Kasumi-1 (cell line): ENCODE measurements at places on chromosomes 4 and X.

DNA sequence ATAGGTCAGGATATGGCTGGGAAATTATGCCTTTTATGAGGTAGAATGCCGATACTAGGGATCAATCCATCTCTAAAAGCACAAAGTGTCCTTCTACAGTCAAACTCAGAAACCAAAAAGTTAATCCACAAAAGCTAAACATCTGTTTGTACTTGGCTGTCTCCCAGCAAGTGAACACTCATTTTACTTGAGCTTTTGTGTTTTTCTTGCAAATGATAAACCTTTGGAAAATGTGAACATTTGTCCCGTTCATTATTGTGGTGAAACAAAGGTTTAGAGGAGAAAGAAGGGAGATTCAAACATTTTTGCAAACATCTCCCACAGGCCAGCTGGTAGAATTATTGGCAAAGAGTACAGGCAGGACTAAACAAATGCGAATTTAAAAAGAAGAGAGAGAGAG is 300.6 kb upstream of the SPANXN1 start:
- DNase-seq = no peak

DNA sequence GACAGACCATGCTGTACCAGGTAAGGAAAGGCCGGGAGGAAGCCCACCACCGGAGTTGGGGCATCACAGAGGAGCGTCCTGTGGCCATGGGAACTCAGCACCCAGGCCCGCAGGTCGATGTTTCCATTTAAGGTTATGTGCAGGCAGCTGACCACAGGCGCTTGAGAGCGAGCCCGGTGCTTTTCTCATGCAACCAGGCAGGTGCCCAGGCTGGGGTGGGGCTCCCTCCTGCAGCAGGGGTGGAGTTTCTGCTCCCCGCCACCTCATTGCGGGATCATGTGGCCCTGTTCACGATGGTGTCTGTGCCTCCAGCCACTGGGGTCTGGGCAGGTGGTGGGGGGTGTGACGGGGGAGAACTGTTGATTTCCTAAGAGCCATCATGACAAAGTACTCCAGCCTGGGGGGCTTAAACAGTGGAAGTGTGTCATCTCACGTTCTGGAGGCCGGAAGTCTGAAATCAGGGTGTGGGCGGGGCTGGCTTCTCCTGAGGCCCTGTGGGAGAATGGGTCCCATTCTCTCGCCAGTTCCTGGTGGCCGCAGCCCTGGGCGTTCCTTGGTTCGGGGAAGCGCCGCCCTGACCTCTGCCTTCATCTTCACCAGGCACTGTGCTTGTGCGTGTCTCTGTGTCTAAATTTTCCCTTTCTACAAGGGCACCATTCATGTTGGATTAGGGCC is 60.9 kb downstream of the CPZ start:
- no peak for DNase-seq

DNA sequence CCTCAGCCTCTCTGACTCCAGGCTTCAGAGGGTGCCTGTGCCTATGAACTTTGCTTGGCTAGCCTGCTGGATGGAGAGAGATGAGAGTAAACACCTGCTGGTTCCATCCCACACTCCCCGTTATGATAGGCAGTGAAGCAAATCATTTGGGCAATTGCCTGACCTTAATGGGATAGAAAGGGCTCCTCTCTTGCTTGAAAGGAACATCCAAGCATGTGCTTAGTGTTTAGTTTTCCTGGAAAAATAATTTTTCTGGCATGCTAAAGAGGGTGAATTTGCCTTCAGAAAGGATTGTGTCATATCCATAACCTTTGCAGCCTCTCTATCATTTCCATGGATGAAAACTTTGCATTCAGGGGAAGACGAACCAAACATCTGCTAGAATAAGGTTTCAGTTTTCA is 10.8 kb downstream of the PLAC1 start:
- no peak for DNase-seq

DNA sequence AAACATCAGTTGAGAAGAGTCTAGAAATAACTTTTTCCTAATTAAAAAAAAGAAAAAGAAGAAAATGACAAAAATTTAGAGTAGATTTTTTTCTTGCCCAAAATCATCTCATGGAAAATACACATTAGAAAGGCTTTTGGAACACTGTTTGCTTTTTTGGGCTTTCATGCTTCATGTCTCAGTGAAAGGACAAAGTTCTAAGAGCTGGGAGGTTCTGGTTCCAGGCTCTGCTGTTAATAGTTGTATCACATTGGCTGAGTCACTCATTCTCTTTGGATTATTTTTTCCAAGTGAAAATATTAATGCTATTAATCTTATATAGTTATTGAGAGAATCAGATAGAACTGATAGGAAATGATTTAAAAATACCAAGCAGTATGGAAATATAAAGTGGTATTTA is 32.9 kb upstream of the ETNPPL start:
- DNase-seq = no peak

- no peak for DNase-seq
These were observed 320.6 kb downstream of the ADGRL3 start for GRCh38 chr4:61520681-61521160.

GRCh38 chrX:24575496-24575895 is 71.7 kb downstream of the PCYT1B start:
- no peak for DNase-seq

GRCh38 chr4:177441061-177441802 is 1.0 kb downstream of the AGA start:
- DNase-seq = peak; percentile 68

DNA sequence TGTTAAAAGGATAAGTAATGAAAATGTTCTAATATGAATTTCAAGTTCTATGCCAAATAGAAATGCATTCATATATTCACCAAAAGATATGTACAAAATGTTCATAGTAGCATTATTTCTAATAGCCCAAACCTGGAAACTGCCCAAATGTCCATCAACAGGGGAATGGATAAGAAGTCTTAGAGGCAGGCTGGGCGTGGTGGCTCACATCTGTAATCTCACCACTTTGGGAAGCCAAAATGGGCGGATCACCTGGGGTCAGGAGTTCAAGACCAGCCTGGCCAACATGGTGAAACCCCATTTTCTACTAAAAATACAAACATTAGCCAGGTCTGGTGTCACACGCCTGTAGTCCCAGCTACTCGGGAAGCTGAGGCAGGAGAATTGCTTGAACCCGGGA is 2.3 kb upstream of the HPRT1 start:
- DNase-seq = no peak

- DNase-seq = no peak
These were observed 47.6 kb downstream of the FUNDC1 start for GRCh38 chrX:44495091-44495490.

GRCh38 chr4:98603683-98604521 is 54.5 kb downstream of the TSPAN5 start:
- no peak for DNase-seq

- DNase-seq = no peak
These were observed 90.4 kb upstream of the KIT start for GRCh38 chr4:54567327-54567726.

- peak; percentile 74 for DNase-seq
These were observed 30.7 kb upstream of the SMARCA5 start for GRCh38 chr4:143482840-143483239.

- DNase-seq = no peak
These were observed 365.8 kb upstream of the TENM3 start for GRCh38 chr4:181877329-181877848.

- DNase-seq = no peak
These were observed 34.9 kb downstream of the STX18 start for GRCh38 chr4:4506961-4507360.

GRCh38 chrX:10089378-10089795 is 67.4 kb upstream of the CLCN4 start:
- DNase-seq = no peak

DNA sequence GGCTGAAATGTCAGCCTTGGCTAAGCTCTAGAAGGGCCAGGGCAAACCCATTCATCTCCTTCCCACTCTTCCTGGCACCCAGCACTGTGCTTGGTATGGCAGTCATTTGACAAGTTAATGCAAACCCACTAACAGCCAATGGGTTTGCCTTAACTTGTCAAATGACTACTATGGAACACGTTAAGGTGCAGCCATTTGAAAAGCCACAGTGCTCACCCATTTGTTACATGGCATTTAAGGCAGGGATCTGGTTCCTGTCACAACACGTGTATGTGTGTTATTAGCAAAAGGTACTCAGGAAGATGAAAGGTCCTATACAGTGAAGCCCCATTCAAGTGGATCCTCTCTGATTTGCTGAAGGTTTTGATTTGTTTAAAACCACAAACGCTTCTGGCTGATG is 7.2 kb downstream of the CRMP1 start:
- no peak for DNase-seq

- DNase-seq = no peak
These were observed 11.2 kb upstream of the PLAC8 start for GRCh38 chr4:83125738-83126141.

GRCh38 chr4:57182132-57182874 is 72.1 kb upstream of the IGFBP7 start:
- peak; percentile 21 for DNase-seq

- DNase-seq = no peak
These were observed 192.0 kb downstream of the NWD2 start for GRCh38 chr4:37436546-37436945.

- no peak for DNase-seq
These were observed 451 bp downstream of the SOD3 start for GRCh38 chr4:24795666-24796381.

GRCh38 chr4:83369831-83370639 is 35.4 kb upstream of the HPSE start:
- DNase-seq = peak; percentile 29

GRCh38 chr4:75542824-75543223 is 13.0 kb upstream of the ODAPH start:
- no peak for DNase-seq

GRCh38 chrX:63258144-63258543 is 93.0 kb downstream of the SPIN4 start:
- DNase-seq = no peak

- no peak for DNase-seq
These were observed 114.6 kb downstream of the RBM47 start for GRCh38 chr4:40515037-40515397.

DNA sequence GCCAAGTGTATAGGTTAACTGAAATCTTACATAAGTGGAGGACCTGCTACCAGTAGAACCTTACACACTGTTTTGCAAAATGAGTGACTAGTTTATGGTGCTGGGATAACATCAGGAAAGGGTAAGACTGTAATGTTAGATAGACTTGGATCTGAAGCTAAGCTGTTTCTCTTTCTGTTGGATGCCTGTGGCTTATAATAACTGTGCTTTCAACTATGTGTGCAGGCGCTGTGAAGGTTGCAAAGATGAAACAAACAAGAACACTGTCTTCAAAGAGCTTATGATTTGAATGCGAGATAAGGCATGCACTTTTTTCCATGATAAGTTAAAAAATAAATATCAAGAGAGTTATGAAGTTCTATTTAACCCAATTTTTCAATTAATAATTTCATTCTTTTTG is 34.5 kb upstream of the LCORL start:
- DNase-seq = no peak

DNA sequence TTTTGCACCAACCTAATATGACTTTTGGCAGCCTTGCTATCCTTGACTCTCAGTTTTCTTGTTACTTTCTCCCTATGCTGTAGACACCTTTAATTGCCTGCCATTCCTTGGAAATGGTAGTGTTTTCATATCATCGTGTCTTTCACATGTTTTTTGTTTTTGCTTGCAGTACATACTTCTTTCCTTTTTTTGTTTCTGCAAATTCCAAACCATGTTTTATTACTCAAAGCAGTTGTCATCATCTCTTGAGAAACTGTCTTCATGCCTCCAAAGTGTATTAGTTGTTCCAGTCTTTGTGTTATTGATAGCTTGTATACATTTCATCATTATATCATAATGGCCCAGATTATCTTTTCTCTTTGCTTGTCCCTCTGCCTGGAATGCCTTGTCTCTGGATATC is 57.1 kb downstream of the PDLIM5 start:
- no peak for DNase-seq

- DNase-seq = peak; percentile 68
These were observed 650.8 kb downstream of the PCDH7 start for GRCh38 chr4:31370866-31371465.

GRCh38 chrX:69299285-69299684 is 134.0 kb upstream of the PJA1 start:
- no peak for DNase-seq

DNA sequence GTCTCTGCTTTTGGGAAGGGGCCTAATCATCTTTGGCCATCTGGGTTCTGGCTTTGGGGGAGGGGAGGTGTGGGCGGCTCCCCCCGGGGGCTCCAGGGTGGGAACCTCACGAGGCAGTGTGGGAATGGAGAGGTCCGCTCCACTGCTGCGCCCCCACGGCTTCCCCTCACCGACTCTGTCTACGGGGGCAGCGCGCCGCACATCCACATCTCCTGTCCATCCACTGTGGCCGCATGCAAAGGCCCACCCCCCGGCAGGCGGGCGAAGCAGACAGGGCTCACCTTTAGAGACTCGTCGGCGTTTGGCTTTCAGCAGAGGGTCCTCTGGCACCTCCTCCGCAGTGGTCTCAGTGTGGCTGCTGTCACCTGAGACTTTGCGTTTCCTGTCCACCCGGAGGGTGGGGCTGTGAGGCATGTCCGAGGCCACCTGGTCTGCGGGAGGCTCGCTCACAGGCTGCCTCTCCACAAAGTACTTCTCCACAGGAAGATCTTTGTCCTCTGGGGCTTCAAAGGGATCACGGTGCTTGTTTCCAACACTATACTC is 33.6 kb downstream of the BCOR start:
- no peak for DNase-seq

- no peak for DNase-seq
These were observed 22.7 kb downstream of the POU4F2 start for GRCh38 chr4:146661367-146661766.

DNA sequence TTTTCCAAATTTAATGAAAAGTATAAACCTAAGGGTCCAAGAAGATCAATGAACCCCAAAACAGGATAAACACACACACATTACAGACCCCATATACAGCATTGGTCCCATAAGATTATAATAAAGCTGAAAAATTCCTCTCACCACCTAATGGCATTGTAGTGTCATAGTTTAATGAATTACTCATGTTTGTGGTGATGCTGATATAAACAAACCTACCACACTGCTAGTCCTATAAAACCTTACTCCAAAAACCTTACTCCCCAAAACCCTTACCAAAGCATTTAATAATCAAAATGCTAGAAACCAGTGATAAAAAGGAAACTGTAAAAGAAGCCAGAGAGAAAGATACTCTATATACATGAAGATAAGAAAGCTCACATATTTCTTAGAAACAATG is 148.1 kb upstream of the SH3RF1 start:
- no peak for DNase-seq

DNA sequence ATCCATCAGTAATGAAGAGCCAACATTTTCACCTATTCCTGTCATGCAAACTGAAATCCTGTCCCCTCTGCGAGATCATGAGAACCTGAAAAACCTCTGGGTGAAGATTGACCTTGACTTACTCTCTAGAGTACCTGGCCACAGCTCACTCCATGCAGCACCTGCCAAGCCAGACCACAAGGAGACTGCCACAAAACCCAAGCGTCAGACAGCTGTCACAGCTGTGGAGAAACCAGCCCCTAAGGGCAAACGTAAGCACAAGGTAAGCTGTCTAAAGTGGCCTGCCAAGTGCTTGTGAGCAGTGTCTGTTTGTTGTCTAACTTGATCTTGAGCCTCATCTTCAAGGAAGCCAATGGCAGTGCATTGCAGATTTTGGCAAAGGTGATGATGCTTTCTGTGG is 455.9 kb downstream of the AFF2 start:
- no peak for DNase-seq

GRCh38 chrX:38006778-38007177 is 425 bp downstream of the SYTL5 start:
- DNase-seq = no peak

- peak; percentile 17 for DNase-seq
These were observed 7.8 kb downstream of the ARAF start for GRCh38 chrX:47568656-47569295.
